Activated CD4-positive, alpha-beta T cell treated with anti-CD3 and anti-CD28 coated beads, Interleukin-2, amount 10 ng/mL, durations not matched to agents 24 days and 14 days (primary cell): ENCODE measurements at places on chromosomes 6 and 20.

DNA sequence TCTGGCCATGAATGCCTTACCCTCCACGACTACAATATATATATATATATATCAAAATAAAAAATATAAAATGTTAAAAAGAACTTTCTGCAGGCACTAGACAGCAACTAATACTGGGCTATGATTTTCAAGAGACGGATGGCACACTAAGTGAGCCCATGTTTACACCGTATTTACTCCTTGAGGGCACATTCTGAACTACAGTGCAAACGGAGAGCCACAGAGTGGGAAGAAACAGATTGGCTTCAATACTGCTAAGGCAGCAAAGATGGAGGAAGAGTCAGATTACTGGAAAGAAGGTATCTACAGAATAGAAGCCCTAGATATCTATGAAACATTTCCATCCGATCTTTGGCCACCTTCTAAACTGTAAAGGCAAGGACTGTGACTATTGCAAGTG, 330.3 kb downstream of the HTR1B start:
- no peak overlapping the region for H3K27ac ChIP-seq
- no peaks in the 10 kb centered on the region for H3K36me3 ChIP-seq
- no peaks in the 10 kb centered on the region for H3K4me1 ChIP-seq
- DNase-seq, result no peak
- H3K27me3 ChIP-seq, result no peaks in the 10 kb centered on the region

DNA sequence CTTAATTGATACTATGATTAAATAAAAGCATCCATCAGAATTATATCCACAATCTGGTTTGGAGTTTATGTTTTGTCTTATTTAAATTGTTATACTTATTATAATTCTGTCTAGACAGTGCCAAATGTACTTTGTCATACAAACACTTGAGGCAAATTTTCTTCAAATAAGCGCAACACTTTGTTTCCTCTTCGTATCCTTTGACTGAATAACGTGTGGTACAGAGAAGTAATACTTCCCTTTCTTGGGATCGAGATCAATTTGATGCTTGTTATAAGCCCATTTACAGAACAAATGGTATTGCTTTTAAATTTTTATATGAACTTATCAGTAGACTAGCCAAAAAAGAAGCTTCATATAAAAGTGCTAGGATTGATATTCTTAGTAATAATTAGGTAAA, 111.0 kb downstream of the ATG5 start:
- H3K36me3 ChIP-seq, result peaks cover 19% of the 10 kb centered on the region
- no peaks in the 10 kb centered on the region for H3K27me3 ChIP-seq
- no peak overlapping the region for H3K4me3 ChIP-seq
- peaks cover 9% of the 10 kb centered on the region for H3K4me1 ChIP-seq

GRCh38 chr20:61937146-61937962, 128.3 kb downstream of the TAF4 start:
- DNase-seq, result no peak
- H3K27me3 ChIP-seq, result no peaks in the 10 kb centered on the region
- H3K4me3 ChIP-seq, result no peak overlapping the region
- no peaks in the 10 kb centered on the region for H3K36me3 ChIP-seq
- H3K27ac ChIP-seq, result no peak overlapping the region

- DNase-seq, result no peak
- peak overlapping the region; percentile 34 for H3K27ac ChIP-seq
- H3K4me3 ChIP-seq, result peak overlapping the region; percentile 94
- peaks cover 20% of the 10 kb centered on the region for H3K36me3 ChIP-seq
- H3K27me3 ChIP-seq, result no peaks in the 10 kb centered on the region
Measured at GRCh38 chr20:50193836-50194421, 3.3 kb downstream of the CEBPB start.

GRCh38 chr6:29827579-29828470, at the start of gene HLA-G:
Gene HLA-G, plus strand, starts transcription at chr6:29827825. Its CDS starts 20 bp downstream, at chr6:29827845.
- peaks cover 77% of the 10 kb centered on the region for H3K27me3 ChIP-seq
- no peak for DNase-seq
- H3K4me3 ChIP-seq, result peak within 1 kb of the TSS; percentile 64
- peaks cover 10% of the 10 kb centered on the region for H3K4me1 ChIP-seq

DNA sequence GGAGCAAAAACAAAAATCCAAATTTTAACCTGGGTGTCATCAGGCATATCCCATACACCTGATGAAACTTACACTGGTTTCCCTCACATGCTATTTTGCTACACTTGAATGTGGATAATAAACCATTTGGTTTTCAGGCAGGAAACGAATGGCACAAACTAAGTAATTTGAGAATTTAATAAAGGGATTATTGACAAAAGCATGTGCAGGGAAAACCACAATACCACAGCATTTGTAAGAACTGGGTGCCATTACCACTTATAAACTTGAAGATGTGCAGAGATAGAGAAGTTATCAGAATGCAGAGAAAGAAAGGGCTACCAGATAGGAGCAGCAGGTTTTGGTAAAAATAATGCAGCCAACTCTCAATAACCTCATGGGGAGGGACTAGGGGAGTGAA, 151.2 kb downstream of the RFX6 start:
- no peak overlapping the region for H3K27ac ChIP-seq
- no peak overlapping the region for H3K4me3 ChIP-seq
- no peaks in the 10 kb centered on the region for H3K4me1 ChIP-seq
- DNase-seq, result peak; percentile 2
- no peaks in the 10 kb centered on the region for H3K27me3 ChIP-seq

DNA sequence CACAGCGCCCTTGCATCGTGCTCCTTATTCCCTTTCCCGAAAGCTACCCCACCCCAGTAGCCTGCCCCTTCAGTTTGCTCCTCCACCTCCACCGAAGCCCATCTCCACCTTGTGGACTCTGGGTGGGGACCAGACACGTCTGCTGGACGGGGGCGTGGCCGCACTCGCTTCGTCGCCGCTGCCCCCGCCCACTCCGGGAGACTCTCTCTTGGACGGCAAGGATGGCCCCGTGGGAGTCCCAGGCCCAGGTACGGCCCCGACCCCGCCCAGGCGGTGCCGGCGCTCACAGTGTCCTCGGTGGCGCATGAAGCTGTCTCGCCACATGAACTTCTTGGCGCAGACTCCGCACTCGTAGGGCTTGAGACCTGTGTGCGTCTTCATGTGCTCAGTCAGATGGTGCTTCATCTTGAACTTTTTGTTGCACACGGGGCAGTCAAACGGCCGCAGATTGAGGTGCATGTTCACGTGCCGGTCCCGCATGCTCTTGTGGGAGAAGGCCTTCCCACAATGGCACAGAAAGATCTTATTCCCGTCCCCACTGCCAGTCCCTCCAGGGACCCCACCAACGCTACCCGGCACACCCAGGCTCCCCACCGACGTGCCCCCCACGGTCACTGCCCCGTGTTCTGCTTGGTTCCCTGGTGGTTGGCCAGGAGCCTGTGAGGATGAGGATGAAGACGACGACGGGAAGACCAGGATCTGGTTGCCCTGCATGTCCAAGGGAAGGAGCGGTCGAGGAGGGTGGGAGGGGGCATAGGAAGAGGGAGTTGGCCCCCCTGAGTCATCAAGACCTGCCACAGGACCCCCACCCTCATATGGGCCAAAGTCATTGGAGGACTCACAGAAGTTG, 1.3 kb upstream of the TAPBP start:
- H3K27me3 ChIP-seq, result no peaks in the 10 kb centered on the region
- peak overlapping the region; percentile 98 for H3K4me3 ChIP-seq
- peaks cover 56% of the 10 kb centered on the region for H3K36me3 ChIP-seq
- peak overlapping the region; percentile 98 for H3K27ac ChIP-seq
- peak; percentile 71 for DNase-seq

DNA sequence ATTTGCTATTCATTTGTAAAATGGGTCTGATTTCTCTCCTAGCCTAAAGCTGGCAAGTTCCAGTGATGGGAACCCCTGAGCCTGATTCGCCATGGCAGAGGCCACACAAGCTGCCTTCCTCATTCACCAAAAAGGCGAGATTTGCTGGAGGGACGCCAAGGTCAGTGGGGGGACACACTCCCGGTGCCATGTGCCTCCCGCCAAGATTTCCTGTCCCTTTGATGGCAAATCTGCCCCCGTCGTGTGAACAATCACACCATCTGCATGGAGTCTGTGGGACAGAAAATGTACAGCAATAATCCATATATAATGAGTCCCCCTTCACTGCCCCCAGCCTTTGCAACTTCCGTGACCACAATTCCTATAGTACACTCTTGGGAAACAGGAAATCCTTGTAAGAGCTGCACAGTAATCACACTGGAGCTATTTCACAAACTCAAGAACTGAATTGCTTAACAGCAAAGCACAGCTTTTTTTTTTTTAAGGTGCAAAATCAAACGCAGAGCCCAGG, 15.7 kb upstream of the IGF2R start:
- no peak overlapping the region for H3K4me3 ChIP-seq
- no peaks in the 10 kb centered on the region for H3K36me3 ChIP-seq
- no peak for DNase-seq
- H3K27me3 ChIP-seq, result peaks cover 8% of the 10 kb centered on the region
